ENCODE measurements at places on chromosomes 1 and 21. TPM values are rescaled to one million over a fixed set of nuclear protein-coding genes. Genes with fewer than 3 reads are reported as not detected.

GRCh38 chr1:21628798-21629393 is 40.3 kb downstream of the RAP1GAP start:
- H3K4me3 ChIP-seq = no peak overlapping the region
- no peaks in the 10 kb centered on the region for H3K27me3 ChIP-seq
- H3K4me1 ChIP-seq = peaks cover 47% of the 10 kb centered on the region
- no peak overlapping the region for H3K27ac ChIP-seq
- H3K36me3 ChIP-seq = peaks cover 17% of the 10 kb centered on the region

- H3K27me3 ChIP-seq = no peaks in the 10 kb centered on the region
- H3K4me1 ChIP-seq = no peaks in the 10 kb centered on the region
- no peak overlapping the region for H3K27ac ChIP-seq
- H3K4me3 ChIP-seq = no peak overlapping the region
- no peak for DNase-seq
These were observed 13.0 kb downstream of the IL20 start for GRCh38 chr1:206878456-206878855.

DNA sequence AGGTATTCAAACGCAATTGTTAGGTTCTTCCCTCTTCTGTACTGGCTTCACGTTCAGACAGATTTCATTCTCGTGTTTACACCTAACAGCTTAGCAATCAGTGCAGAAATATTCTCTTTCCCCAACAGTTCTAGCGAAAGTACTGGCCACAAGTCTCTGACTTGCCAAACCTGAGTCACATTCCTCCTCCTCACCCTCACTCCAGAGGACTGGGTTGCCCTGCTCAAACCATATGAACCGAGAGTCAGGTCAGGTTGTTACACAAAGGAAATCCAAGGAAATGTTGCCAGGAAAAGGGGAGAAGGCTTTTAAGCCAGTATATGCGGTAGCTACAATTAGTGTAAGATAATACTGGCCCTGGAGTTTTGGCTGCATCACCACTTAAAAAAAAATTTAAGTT is 282.5 kb downstream of the RGS7 start:
- no peak for DNase-seq
- no peaks in the 10 kb centered on the region for H3K4me1 ChIP-seq
- H3K36me3 ChIP-seq = no peaks in the 10 kb centered on the region
- no peak overlapping the region for H3K27ac ChIP-seq
- H3K4me3 ChIP-seq = no peak overlapping the region
- no peaks in the 10 kb centered on the region for H3K27me3 ChIP-seq

- no peaks in the 10 kb centered on the region for H3K27me3 ChIP-seq
- H3K4me3 ChIP-seq = no peak overlapping the region
- no peak overlapping the region for H3K27ac ChIP-seq
- DNase-seq = no peak
These were observed 149.7 kb downstream of the PEX14 start for GRCh38 chr1:10624256-10625050.

DNA sequence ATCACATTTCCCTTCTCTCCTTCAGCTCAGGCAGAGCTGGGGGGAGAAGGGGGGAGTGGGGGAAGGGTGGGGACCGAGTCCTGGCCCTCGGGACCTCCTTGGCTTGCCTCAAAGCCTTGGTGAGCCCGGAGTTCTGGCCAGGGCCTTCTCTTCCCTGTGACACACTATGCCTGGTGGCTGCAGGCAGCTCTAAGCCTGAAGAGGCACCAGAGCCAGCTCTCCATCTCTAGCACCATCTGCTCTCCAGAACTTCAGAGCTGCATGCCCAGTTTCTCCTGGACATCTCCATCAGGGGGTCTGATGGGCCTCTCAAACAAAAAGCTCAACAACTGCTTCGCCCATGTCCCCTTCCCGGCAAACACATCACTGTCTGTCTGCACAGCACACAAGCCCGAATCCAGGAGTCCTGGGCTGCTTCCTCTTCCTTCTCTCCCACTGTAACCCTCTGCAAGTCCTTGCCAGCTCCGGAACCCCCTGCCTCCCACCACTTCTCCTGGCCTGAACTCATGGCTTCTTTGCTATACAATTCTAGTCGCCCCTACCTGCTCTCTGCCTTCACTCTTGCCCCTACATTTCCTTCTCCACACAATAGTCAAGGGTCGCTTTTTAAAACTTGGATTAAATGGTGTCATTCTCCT is 26.5 kb downstream of the KIAA1614 start:
- no peak for DNase-seq
- no peak overlapping the region for H3K27ac ChIP-seq
- no peaks in the 10 kb centered on the region for H3K27me3 ChIP-seq
- H3K4me3 ChIP-seq = no peak overlapping the region
- no peaks in the 10 kb centered on the region for H3K36me3 ChIP-seq

DNA sequence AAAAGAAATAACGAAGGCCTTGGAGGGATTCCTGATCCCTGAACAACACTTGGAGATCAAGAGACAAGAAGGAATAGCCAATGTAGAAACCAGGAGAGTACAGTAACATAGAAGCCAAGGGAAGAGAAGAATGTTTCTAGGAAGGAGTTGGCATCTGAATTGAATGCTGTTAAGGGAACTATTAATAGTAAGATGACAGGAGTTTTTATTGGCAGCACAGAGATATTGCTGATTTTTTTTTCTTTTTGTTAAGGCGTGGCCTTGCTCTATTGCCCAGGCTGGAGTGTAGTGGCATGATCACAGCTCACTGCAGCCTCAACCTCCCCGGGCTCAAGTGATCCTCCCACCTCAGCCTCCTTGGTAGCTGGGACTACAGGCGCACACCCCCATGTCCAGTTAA is 9.6 kb upstream of the SFT2D2 start:
- no peaks in the 10 kb centered on the region for H3K4me1 ChIP-seq
- H3K27me3 ChIP-seq = 0 out of 3 replicates have a peak, but pooled peaks cover 3% of the 10 kb centered on the region
- no peak for DNase-seq
- H3K36me3 ChIP-seq = no peaks in the 10 kb centered on the region
- no peak overlapping the region for H3K4me3 ChIP-seq

DNA sequence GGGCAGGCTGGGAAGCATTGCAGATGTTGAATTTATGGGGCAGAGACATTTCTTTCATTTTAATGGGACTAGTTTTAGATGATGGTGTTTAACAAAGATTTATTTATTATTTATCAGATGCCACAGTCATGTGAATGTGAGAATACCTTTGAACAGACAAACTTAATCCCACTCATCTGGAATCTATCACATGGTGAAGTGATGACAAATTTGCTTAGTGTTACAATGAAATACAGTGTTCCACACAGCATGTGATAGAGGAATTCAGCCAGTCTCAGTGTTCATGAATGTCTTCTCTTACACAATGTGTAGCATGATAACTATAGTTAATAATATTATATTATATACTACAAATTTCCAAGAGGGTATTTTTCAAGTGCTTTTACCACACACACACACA is 1361.7 kb upstream of the B3GALT2 start:
- no peaks in the 10 kb centered on the region for H3K36me3 ChIP-seq
- no peak for DNase-seq
- H3K27me3 ChIP-seq = no peaks in the 10 kb centered on the region
- no peaks in the 10 kb centered on the region for H3K4me1 ChIP-seq
- no peak overlapping the region for H3K4me3 ChIP-seq

- no peaks in the 10 kb centered on the region for H3K27me3 ChIP-seq
- no peak overlapping the region for H3K27ac ChIP-seq
- 0 out of 3 replicates have a peak, but pooled peaks cover 5% of the 10 kb centered on the region for H3K36me3 ChIP-seq
- peaks cover 34% of the 10 kb centered on the region for H3K4me1 ChIP-seq
- DNase-seq = no peak
- peak overlapping the region; percentile 90 for H3K4me3 ChIP-seq
These were observed 1.9 kb downstream of the ZYG11B start for GRCh38 chr1:52727956-52728656.

DNA sequence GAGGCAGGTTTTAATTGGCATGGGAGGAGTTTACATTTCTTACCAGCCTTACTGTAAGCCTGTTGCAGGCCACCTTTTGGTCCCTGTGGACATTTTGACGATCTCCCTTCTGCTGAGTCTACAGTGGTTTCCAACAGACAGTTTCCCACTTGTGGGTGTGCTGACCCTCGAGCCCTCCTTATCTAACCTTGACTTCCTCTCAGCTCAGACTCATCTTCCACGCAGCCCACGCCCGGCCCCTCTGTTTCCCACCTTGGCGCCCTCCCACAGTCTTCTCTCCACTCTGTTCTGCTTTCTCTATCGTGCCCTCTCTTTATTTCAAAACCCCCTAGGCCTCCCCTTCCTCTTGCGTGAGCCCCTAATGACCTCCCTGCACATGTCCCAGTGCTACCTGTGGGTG is 6.1 kb upstream of the ARL8A start:
- no peaks in the 10 kb centered on the region for H3K36me3 ChIP-seq
- no peak overlapping the region for H3K4me3 ChIP-seq
- H3K27ac ChIP-seq = no peak overlapping the region
- peaks cover 12% of the 10 kb centered on the region for H3K4me1 ChIP-seq

GRCh38 chr1:108049178-108049819 is 84.3 kb upstream of the VAV3 start:
- no peak overlapping the region for H3K27ac ChIP-seq
- H3K36me3 ChIP-seq = no peaks in the 10 kb centered on the region
- H3K27me3 ChIP-seq = peaks cover 18% of the 10 kb centered on the region
- H3K4me3 ChIP-seq = no peak overlapping the region
- peaks cover 45% of the 10 kb centered on the region for H3K4me1 ChIP-seq

DNA sequence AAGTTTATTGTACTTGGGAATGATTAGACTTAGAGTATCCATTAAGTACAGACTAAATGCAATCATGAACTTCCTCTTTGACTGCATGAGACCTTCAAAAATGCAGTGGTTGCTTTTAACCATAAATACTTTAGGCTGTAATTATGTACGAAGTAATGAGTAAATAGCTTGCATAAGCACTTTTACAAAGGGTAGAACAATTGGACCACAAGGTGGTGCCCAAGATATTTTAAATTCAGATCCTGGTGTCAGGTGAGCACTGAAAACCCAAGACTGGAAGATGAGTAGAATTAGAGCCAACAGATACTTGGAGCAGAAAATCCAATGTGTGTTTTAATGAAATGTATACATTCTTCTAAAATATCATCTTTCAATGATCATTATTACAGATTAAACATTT is 43.4 kb upstream of the RHOU start:
- no peak overlapping the region for H3K27ac ChIP-seq
- no peaks in the 10 kb centered on the region for H3K27me3 ChIP-seq
- DNase-seq = peak; percentile 72

DNA sequence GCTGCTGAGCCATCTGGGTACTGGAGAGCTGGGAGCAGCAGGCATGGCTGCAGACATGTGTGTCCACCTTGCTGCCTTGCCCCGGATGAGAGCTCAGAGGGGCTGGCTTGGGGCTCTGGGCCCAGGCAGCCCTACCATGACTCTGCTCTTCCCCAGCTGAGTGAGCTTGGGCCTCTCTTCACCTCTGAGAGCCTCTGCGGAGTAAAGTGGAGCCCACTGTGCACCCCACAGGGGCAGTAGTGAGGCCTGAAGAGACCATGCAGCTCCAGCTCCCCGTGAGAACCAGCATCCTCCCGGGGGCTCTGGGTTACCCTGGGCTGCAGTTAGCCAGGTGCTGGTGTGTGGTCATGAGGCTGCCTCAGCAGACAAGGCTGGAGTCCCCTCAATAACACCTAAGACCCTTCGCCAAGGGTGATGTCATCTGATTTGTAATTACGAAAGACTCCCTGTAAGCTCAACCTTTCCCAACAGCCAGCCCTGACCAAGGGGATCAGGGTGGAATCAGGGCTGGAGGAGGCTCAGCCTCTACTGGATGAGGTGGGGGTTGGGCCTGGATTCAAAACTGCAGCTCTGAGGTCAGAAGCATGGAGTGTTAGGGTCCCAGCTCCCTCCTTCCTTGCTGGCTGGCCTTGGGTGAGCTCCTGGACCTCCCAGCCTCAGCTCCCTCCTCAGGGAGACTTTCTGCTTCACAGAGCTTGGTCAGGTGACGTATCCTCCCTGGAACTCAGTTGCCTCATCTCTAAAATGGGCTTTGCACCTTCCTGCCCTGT is 308.0 kb downstream of the MATN1 start:
- H3K4me3 ChIP-seq = no peak overlapping the region
- H3K27ac ChIP-seq = no peak overlapping the region
- DNase-seq = no peak
- no peaks in the 10 kb centered on the region for H3K4me1 ChIP-seq
- no peaks in the 10 kb centered on the region for H3K27me3 ChIP-seq

DNA sequence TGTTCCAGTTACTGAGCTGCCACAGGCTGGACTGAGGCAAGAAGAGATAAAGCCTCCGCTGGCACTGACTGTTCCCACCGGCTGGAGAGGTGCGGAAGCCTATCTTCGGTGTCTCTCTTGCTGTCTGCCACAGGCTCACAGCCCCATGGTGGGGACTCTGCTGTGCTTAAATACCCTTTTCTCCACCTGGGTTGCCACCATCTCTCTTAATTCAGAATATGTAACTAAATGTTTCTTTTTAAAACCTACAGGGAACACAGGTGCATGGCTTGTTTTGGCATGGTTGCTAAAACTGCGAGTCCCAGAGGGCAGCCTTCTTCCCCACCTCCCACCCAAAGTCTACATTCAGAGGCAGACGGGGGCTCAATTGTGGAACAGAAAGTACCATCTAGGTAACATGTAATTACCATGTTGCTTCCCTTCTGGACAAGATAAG is 8.1 kb upstream of the LBR start:
- no peak overlapping the region for H3K27ac ChIP-seq
- DNase-seq = no peak
- no peaks in the 10 kb centered on the region for H3K36me3 ChIP-seq
- no peak overlapping the region for H3K4me3 ChIP-seq
- H3K4me1 ChIP-seq = peaks cover 28% of the 10 kb centered on the region
- no peaks in the 10 kb centered on the region for H3K27me3 ChIP-seq

DNA sequence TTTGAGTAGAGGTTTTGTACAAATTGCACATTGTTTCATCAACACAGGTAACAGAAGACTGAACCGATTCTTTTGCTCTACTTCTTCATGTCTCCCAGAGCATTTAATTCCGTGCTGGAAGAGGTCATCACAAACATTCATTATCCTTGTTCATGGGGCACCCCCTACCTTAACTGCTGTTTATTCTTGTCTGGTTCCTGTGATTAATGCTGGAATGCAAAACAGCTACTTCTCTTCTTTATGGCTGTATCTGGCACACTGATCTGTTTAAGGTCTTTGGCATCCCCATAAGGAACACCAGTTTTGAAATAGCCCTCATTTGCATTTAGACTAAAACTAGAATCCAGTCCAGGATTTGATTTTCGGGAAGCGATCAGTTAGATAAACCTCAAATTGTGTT is 42.2 kb downstream of the NTNG1 start:
- no peak for DNase-seq
- no peak overlapping the region for H3K4me3 ChIP-seq
- H3K36me3 ChIP-seq = no peaks in the 10 kb centered on the region
- H3K27me3 ChIP-seq = no peaks in the 10 kb centered on the region
- no peaks in the 10 kb centered on the region for H3K4me1 ChIP-seq

DNA sequence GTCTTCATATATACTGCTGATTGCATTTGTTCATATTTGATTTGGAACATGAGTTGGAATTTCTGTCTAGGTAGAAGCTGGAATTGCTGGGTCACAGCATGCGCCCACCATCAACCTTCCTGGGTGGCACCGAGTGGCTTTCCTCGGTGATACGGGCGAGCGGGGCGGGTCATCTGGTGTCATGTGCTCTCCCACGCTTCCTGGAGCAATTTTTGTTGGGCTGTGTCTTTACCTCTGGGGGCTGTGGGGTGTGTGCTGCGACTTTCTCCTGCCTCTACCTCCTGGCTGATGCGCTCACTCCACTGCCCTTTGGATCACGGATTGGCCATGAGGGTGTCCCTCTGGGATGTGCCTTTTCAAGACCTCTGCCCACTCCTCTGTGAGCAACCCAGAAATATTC is 108.7 kb upstream of the COL6A1 start:
- 0 out of 2 replicates have a peak, but pooled peaks cover 5% of the 10 kb centered on the region for H3K4me1 ChIP-seq
- H3K4me3 ChIP-seq = no peak overlapping the region
- DNase-seq = no peak
- no peak overlapping the region for H3K27ac ChIP-seq

CBS gene
- total RNA-seq = 64.7 TPM

BLZF1 gene
- 13.7 TPM for total RNA-seq

TPTE gene
- not detected for total RNA-seq

KPRP gene
- not detected for total RNA-seq

CDC14A gene
- 4.9 TPM for total RNA-seq

DENND2C gene
- 0.25 TPM for total RNA-seq

SERPINC1 gene
- total RNA-seq = 205 TPM

OR2T12 gene
- total RNA-seq = not detected

MYBPH gene
- total RNA-seq = not detected
